ENCODE measurements at places on chromosomes 12 and 14. TPM values are rescaled to one million over a fixed set of nuclear protein-coding genes. Genes with fewer than 3 reads are reported as not detected.

Gene OR10A7
- not detected for total RNA-seq

Gene PSME1
- 391 TPM for total RNA-seq

- peak; percentile 52 for DNase-seq
These were observed 19.5 kb upstream of the TTC9 start for GRCh38 chr14:70622111-70622712.

- no peak for DNase-seq
These were observed 60.3 kb downstream of the AVPR1A start for GRCh38 chr12:63090716-63091115.

DNA sequence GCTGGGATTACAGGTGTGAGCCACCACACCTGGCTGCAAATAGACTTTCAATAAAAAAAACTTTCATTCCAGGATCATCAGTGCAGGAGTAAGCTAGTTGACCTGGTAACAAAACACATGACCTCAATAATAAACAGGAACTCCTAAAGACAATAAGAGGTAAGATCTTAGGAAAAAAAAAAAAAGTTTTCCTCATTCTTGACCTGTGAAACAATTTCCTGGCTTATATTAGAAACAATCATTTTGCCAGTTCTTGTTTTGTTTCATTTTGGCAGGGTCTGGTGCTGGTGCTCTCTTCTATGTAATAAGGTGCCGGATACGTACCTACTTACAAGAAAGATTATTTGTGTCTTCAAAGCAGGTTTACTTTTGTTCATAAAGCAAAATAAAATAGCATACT, 90.6 kb upstream of the AMN1 start:
- no peak for DNase-seq

GRCh38 chr12:103877934-103878510, 37.0 kb upstream of the NT5DC3 start:
- DNase-seq = peak; percentile 63

- no peak for DNase-seq
These were observed 68.3 kb downstream of the ALG10B start for GRCh38 chr12:38384816-38385378.

Gene LTBR
- total RNA-seq = 0.38 TPM

DNA sequence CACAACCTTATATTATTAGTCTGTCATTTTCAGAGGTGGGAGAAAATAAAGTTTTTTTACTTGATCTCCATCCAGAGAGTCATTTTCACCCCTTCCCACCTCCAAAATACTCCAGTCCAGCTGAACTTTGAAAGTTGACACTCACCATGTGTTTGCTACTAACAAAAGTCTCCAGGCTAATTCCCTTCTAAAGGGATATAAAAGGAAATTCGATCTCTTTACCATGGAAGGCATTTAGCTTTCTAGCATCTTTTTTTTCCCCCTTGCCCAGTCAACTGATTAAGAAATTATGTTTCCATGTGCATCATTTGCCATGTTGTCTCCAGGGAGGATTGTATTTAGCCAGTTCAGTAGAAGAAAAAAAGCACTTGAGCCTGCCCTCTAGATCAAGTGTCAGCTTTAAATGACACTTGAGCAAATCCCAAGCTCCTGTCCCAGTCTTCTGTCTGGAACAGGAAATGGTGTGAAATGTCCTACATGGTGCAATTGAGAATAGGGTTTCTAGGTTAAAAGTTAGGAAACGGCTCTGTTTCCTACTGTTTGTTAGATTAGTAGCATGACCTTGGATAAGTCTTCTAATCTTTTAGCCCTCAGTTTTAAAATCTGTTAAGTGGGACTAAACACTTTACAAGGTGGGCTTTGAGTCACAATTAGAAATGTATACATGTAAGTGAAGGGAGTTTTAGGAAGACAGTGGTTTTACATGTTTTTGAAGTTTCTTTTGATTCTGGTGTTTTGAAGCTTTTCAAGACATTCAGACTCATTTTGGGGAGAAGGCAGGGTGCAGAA, 67.2 kb downstream of the GNS start:
- no peak for DNase-seq

DNA sequence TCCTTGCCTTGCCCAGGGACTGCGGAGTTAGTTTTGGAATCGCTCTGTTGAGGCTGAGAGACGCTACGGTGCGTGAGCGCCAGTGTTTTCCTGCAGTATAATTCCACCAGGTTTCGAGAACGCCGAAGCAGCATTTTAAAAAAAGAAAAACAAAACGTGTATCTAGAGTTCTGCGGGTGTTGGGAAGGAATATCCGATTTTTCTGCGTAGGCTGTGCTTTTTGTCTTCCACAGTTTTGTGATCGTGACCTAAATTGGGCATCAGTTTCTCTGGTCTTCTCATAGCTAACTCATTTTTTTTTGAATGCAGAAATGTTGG, 778 bp downstream of the DNM1L start:
- no peak for DNase-seq

GRCh38 chr12:124940143-124940392, 25.6 kb upstream of the UBC start:
- DNase-seq = no peak

Data from activated CD4-positive, alpha-beta memory T cell treated with anti-CD3 and anti-CD28 coated beads, Interleukin-2, amount 10 ng/mL, durations not matched to agents 7 days and 5 days (primary cell).